ENCODE measurements at places on chromosomes 2 and 18.
A peak's percentile ranks its signal among the peaks of the same experiment; 100 is the strongest.

- no peak for DNase-seq
- peaks cover 70% of the 10 kb centered on the region for H3K4me1 ChIP-seq
- no peaks in the 10 kb centered on the region for H3K27me3 ChIP-seq
- H3K27ac ChIP-seq = no peak overlapping the region
- H3K4me3 ChIP-seq = no peak overlapping the region
Observed at GRCh38 chr18:10462597-10462996, 8.2 kb downstream of the APCDD1 start.

- H3K27ac ChIP-seq = peak overlapping the region; percentile 42
- H3K4me1 ChIP-seq = peaks cover 38% of the 10 kb centered on the region
- DNase-seq = no peak
- no peak overlapping the region for H3K4me3 ChIP-seq
Observed at GRCh38 chr2:25372405-25373268, 30.9 kb upstream of the DNMT3A start.

- H3K27me3 ChIP-seq = no peaks in the 10 kb centered on the region
- peaks cover 5% of the 10 kb centered on the region for H3K4me1 ChIP-seq
- H3K4me3 ChIP-seq = no peak overlapping the region
- no peaks in the 10 kb centered on the region for H3K36me3 ChIP-seq
- H3K27ac ChIP-seq = no peak overlapping the region
Observed at GRCh38 chr2:127530245-127531140, 4.2 kb upstream of the IWS1 start.

- H3K27me3 ChIP-seq = no peaks in the 10 kb centered on the region
- no peaks in the 10 kb centered on the region for H3K36me3 ChIP-seq
- DNase-seq = no peak
- H3K4me1 ChIP-seq = no peaks in the 10 kb centered on the region
Observed at GRCh38 chr2:156841321-156841720, 405.1 kb downstream of the GPD2 start.

- no peak overlapping the region for H3K27ac ChIP-seq
- H3K4me1 ChIP-seq = no peaks in the 10 kb centered on the region
- no peaks in the 10 kb centered on the region for H3K36me3 ChIP-seq
Observed at GRCh38 chr2:34848132-34848531, 1249.0 kb upstream of the FAM98A start.

DNA sequence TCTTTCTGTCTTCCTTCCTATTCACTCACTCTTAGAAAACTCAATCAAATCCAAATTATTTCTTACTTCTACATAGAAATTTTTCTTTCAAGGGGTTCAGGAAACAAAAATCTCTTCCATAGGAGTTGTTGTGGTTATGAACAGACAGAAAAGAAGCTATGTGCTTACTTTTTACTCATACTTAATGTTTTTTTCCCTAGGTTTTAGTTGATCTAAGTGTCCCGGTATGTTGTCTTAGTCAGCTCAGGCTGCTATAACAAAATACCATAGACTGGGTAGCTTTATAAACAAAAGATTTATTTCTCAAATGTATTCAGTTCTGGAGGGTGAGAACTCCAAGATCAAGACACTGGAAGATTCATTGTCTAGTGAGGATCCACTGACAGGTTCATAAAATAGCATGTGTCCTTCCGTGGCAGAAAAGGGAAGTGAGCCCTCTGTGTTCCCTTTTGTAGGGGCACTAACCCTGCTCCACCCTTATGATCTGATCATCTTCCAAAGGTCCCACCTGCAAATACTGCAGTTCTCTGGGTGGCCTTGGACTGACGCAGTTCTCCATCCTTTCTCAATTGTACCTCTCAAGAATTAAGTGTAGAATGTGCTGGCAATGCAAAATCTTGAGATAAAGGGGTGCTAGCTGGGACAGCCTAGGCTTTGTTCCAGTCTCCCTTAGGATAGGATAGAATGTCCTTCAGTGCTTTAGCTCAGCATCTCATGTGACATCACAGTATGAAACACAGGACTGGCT, 14.4 kb upstream of the VRK2 start:
- no peak overlapping the region for H3K4me3 ChIP-seq
- DNase-seq = no peak
- H3K27me3 ChIP-seq = no peaks in the 10 kb centered on the region
- H3K36me3 ChIP-seq = no peaks in the 10 kb centered on the region
- no peaks in the 10 kb centered on the region for H3K4me1 ChIP-seq

GRCh38 chr2:218863021-218863520, 3.5 kb downstream of the WNT6 start:
- no peak overlapping the region for H3K27ac ChIP-seq
- H3K4me3 ChIP-seq = no peak overlapping the region
- H3K36me3 ChIP-seq = no peaks in the 10 kb centered on the region
- no peak for DNase-seq
- H3K27me3 ChIP-seq = peaks cover 18% of the 10 kb centered on the region

GRCh38 chr18:55422456-55423180, 165.4 kb downstream of the TCF4 start:
- DNase-seq = no peak
- H3K4me3 ChIP-seq = peak overlapping the region; percentile 36
- peak overlapping the region; percentile 88 for H3K27ac ChIP-seq

GRCh38 chr2:222427646-222428301, 3.4 kb downstream of the SGPP2 start:
- H3K36me3 ChIP-seq = no peaks in the 10 kb centered on the region
- peaks cover 18% of the 10 kb centered on the region for H3K4me1 ChIP-seq
- H3K27me3 ChIP-seq = peaks cover 3% of the 10 kb centered on the region
- DNase-seq = no peak
- peak overlapping the region; percentile 80 for H3K27ac ChIP-seq

DNA sequence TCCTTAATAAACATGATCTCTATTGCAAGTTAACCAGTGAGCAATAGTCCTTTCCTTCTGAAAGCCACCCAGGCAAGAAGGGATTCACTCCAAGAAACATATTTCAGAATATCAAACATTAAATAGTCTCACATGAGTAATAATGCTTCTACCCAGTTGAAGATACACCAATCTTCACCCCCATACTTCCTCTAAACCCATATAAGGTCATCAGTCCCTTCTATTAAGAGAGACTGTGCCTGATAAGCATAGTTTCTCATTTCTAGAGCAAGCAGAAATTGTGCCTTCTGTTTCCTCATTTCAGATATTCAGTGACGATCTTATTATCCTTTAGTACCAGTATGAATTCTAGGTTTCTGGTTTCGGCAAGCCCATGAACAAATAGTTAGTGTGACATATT, 64.6 kb downstream of the DSEL start:
- no peak overlapping the region for H3K27ac ChIP-seq
- DNase-seq = no peak
- H3K36me3 ChIP-seq = no peaks in the 10 kb centered on the region

- H3K4me1 ChIP-seq = peaks cover 36% of the 10 kb centered on the region
- no peak for DNase-seq
- peak overlapping the region; percentile 80 for H3K27ac ChIP-seq
- H3K27me3 ChIP-seq = no peaks in the 10 kb centered on the region
- H3K4me3 ChIP-seq = no peak overlapping the region
Observed at GRCh38 chr18:23142251-23142929, 7.1 kb downstream of the CABLES1 start.

DNA sequence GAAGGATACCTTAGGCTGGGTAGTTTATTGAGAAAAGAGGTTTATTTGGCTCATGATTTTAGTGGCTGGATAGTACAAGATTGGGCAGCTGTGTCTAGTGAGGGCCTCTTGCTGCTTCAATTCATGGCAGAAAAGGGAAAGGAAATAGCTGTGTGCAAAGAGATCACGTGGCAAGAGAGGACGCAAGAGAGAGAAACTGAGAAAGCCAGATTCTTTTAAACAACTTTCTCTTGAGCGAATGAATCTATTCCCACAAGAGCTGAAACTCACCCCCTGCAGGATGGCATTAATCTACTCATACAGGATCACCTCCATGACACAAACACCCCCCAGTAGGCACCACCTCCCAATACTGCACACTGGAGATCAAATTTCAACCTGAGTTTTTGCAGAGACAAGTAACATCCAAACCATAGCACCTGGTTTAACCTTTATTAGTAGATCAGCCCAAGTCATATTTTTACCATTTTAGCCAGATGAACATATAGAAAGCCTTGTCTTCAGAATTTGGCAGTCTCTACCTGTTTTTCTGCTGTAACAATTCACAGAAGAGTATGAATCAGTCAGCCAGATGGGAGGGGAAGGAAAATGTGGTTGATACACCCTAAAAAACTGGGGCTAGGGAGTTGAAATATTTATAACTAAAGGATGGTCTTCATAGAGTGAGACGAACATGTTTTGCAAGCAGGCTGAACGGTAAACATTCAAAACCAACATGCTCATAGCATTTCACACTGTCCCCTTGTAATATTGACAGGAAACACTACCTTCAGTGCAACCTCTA, 73.9 kb upstream of the NCKAP5 start:
- H3K4me3 ChIP-seq = no peak overlapping the region
- H3K4me1 ChIP-seq = peaks cover 7% of the 10 kb centered on the region

DNA sequence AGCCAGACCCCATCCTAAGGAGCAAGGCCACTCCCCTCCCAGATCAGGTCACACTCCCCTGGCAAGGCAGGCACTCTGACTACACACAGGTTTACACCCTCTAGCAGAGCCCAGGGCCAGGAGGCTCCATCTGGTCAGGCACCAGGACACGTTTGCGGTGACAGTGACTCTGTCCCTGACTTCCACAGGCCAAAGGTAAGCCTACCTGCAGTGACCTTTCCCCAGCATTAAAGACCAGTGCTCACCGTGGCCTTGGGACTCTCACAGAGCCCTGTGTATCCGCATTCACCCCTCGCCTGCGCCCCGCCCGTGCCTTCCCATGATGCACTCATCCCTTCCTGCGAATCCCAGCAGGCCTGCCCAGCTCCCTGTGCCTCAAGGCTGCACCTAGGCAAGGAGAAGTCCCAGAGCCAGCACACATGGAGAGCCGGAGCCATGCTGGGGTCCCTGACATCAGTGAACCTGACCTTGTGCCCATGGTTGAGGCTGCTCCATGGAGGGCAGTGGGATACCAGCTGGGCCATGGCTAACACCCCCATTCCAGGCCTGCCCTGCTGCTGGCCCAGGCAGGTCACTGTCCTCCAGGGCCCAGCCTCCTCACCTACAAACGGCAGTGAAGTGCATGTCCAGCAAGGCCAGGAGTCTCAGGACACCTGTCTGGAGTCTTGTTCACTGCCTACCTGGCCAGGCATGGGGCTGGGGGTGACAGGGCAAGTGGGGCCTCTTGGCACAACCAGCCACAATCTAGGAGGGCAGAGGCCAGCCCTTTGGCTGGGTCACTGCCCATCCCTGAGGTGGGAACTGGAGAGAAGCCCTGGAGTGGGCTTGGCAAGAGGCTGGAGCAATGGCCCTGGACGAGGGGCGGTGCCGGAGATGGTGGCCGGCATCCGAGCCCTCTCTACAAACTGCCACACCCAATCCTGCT, 3.0 kb downstream of the NEURL3 start:
- peaks cover 7% of the 10 kb centered on the region for H3K4me1 ChIP-seq
- H3K27ac ChIP-seq = no peak overlapping the region
- no peaks in the 10 kb centered on the region for H3K27me3 ChIP-seq
- H3K4me3 ChIP-seq = no peak overlapping the region

GRCh38 chr2:217932803-217933616, 69.8 kb downstream of the TNS1 start:
- H3K27me3 ChIP-seq = no peaks in the 10 kb centered on the region
- peak overlapping the region; percentile 11 for H3K4me3 ChIP-seq
- peaks cover 70% of the 10 kb centered on the region for H3K4me1 ChIP-seq
- DNase-seq = no peak
- H3K36me3 ChIP-seq = no peaks in the 10 kb centered on the region
- peak overlapping the region; percentile 73 for H3K27ac ChIP-seq

DNA sequence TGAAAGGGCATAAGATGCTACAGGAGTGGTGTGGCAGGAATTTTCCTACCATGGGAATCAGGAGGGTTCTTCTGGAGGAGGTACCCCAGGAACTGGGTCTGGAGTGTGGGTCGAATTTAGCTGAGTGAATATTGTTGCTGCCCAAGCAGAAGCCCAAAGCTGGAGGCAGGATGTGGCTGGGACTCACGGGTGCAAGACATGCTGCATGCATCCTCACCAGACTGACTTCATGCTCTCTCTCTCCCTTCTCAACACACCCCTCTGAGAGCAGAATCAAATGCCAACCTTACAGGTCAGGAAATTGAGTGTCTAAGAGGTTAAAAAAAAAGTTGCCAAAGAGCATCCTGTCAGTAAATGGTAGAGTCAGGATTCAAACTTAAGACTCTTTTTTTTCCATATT, 78.8 kb upstream of the TTC39C start:
- peaks cover 81% of the 10 kb centered on the region for H3K36me3 ChIP-seq
- H3K4me1 ChIP-seq = no peaks in the 10 kb centered on the region
- H3K27me3 ChIP-seq = no peaks in the 10 kb centered on the region
- H3K4me3 ChIP-seq = no peak overlapping the region
- DNase-seq = no peak

DNA sequence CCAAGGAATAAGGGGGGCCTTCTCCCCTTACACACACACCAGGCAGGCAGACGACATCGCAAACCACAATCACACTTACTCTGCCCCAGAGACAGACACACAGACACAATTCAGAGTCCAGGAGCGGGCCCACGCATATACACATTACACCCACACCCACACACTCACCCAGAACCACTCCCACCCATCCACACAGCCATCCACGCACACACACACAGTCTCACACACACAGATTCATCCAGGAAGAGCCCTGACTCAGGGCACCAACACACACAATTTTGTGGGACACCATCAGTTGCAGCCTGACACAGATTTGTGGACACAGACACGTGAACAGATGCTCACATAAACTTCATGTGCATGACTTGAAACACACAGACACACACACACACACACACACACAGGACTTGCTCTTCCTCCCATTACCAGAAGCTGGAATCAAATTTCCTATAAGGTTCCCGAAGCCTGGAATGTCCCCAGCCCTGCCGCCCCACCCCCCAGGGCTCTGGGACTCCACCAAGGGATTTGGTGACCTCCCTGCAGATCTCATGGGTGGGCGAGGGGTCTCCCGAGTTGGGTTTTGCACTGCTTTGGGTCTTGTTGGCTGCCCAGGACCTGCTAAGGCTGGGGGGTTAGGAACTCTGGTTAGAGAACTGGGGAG, 23.5 kb downstream of the TNS1 start:
- peaks cover 29% of the 10 kb centered on the region for H3K4me1 ChIP-seq
- H3K27ac ChIP-seq = peak overlapping the region; percentile 87
- peak overlapping the region; percentile 32 for H3K4me3 ChIP-seq
- DNase-seq = no peak

DNA sequence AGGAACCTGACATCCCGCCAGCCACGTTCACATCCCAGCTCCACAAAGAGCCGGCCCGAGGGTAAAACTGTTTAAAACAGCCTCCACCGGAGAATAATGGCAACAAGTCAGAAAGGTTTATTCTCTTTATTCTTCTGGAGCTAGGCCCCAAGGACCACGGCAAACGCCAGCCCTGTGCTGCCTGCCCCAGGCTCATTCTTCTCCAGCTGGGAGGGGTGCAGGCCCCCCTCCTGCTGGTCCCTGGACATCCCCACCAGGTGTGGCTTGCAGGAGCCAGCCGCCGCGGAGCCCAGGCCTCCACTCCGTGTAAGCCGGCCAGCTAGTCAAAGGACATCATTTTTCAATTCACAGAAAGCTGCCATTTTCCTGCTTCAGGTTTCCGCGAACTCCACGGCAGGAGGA, 65.8 kb upstream of the SALL3 start:
- H3K4me1 ChIP-seq = no peaks in the 10 kb centered on the region
- DNase-seq = no peak
- H3K27ac ChIP-seq = no peak overlapping the region
- H3K4me3 ChIP-seq = no peak overlapping the region
- H3K36me3 ChIP-seq = no peaks in the 10 kb centered on the region

- no peak overlapping the region for H3K4me3 ChIP-seq
- no peaks in the 10 kb centered on the region for H3K4me1 ChIP-seq
- DNase-seq = no peak
- no peaks in the 10 kb centered on the region for H3K27me3 ChIP-seq
- no peaks in the 10 kb centered on the region for H3K36me3 ChIP-seq
- no peak overlapping the region for H3K27ac ChIP-seq
Observed at GRCh38 chr2:174495365-174496012, 8.7 kb upstream of the GPR155 start.

GRCh38 chr2:12313445-12314126, 403.1 kb upstream of the TRIB2 start:
- H3K27me3 ChIP-seq = no peaks in the 10 kb centered on the region
- H3K4me1 ChIP-seq = peaks cover 12% of the 10 kb centered on the region
- no peak overlapping the region for H3K27ac ChIP-seq
- H3K4me3 ChIP-seq = no peak overlapping the region
